ENCODE measurements at places on chromosomes 12 and 14.

- DNase-seq, result no peak
Measured at GRCh38 chr14:48747561-48748089, 838.6 kb downstream of the RPS29 start.

DNA sequence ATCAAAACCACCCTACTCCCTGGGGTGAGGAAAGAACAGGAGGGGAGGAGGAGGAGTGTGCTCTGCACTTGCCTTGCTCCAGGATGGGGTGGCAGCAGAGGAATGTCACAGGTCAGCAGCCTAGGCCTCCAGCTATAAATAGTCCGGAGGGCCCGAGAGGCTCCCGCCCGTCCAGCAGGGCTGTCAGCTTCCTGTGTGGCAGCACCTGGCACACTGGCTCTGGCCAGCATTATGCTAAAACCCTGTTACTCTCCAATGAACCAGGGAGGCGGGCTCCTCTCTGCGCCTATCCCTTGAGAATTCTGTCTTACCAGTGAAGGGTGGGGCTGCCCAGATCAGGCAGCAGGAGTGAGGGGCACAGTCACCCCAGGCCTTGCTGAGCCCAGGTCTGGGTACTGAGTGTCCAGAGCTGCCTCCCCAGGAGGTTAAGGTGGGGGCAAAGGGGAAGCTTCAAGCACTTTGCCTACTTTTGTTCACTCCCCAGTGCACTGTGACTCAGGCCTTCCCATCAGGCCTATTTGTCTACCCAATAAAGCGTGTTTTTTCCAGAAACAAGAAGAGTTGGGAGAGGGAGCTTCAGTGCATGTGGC is 1.2 kb upstream of the COX14 start:
- no peak for DNase-seq

- peak; percentile 38 for DNase-seq
Measured at GRCh38 chr12:124898200-124898922, 16.1 kb downstream of the UBC start.

DNA sequence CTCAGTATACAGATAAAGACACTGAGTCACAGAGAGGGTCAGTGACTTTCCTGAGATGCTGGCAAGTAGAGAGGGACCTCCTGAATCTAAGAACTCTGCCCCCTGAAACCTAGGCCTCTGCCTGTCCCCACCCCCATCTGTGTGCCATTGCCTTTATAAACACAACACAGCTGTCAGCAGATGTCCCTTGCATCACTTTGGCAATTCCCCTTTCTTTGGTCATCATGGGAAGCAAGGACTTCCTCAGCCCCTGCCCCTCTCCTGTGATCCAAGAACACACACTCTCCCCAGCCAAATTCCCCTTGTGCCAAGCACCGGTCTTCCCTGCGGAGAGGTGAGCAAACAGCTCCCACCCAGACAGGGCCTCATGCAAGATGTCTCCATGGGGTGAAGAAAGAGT is 8.3 kb downstream of the TSPAN11 start:
- no peak for DNase-seq

GRCh38 chr12:3032770-3033538 is 44.2 kb upstream of the TSPAN9 start:
- no peak for DNase-seq

DNA sequence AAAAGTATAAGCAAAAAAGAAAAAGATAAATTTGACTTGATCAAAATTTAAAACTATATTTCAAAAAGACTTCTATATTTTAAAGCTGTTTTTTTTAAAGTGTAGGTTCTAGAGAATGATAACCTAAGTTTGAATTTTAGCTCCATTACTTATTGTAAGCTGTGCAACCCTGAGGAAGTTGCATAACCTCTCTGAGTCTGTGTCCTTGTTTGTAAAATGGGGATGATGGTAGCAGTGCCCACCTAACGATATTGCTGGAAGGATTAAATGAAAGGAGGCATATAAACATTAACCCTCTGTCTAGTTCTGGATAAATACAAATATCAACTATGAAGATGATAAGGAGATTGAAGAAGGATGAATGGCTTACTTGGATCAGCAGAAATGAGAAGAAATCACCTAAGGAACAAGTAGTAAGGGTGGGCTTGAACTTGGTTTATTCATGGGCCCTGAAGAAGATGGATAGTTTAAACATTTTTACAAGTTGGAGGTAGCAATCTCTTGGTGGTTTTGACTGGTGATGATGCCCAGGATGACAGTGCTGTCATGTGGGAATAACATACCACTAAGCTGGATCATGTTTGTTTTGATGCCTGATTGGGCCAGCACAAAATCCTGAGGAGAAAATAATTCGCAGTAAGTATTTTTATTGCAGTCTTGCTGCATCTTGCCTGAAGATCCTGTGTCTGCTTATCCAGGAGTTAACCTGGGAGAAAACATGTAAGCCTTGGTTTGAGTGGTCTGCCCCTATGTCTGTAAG is 35.0 kb downstream of the TXNRD1 start:
- DNase-seq, result no peak

GRCh38 chr12:77120156-77121085 is 55.1 kb upstream of the E2F7 start:
- no peak for DNase-seq

DNA sequence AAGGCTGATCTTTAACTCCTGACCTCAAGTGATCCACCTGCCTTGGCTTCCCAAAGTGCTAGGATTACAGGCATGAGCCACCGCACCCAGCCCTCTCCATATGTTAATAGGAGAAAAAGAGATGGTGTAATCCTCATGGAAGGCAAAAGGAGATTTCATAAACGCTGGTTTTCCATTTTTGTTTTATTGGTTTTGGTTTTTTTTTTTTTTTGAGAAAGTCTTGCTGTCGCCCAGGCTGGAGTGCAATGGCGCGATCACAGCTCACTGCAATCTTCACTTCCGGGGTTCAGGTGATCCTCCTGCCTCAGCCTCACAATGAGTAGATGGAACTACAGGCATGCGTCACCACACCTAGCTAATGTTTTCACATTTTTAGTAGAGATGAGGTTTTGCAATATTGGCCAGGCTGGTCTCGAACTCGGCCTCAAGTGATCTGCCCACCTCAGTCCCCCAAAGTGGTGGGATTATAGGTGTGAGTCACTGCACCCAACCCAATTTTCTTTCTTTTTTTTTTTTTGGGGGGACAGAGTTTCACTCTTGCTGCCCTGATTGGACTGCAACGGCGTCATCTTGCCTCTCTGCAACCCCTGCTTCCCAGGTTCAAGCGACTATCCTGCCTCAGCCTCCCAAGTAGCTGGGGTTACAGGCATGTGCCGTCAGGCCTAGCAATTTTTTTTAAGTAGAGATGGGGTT is 8.1 kb downstream of the PTGES3 start:
- DNase-seq, result no peak

DNA sequence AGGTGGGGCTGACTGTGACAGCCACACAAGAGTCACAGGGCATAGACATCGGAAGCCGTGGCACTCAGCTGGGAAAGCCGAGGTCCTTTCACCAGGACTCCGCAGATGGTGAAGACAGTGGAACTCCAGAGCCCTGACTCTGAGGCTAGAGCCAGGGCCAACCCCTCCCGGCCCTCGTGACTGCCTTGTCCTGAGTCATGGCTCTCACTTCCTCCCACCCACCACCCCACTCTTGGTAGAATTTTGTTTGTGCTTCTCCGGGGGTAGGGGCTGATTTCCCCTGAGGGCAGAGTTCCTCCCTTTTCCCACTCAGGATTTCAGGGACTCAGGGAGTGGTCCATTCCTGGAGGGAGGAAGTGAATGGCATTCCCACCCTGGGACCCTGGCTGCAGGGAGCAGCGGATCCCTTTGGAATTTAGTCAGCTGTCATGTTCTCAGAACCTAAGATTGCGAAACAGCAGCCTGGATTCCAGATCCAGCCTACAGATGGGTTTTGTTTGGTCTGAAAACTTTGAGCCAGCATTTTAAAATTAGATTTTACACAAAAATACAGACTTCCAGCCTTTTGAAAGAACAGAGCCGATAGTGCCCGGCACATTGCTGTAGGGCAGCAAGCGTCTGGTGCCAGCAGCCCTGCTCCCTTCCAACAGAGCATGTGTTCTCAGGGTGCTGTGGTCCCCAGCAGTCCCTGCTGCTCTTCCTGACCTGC is 50.7 kb downstream of the TPCN1 start:
- no peak for DNase-seq

- DNase-seq, result no peak
Measured at GRCh38 chr12:76863005-76863670, 15.7 kb downstream of the CSRP2 start.

DNA sequence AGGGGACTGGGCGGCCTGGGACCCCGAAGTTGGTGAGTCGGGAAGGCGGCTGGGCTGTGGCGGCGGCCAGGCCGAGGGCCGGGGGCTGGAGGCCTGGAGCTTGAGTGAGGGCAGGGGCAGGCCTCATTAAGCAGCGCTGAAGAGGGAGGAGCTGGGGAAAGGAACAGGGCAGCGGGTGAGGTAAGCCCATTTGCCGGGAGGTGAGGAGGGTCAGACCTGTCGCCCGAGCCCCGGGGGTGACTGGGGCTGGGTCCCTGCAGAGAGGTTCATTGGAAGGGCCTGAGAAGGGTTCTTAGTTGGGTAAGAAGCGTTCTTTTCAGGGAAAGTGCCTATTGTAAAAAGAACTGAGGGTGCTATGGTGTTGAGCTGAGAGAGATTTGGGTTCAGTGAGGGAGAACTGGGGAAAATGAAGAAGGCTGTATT is 441 bp downstream of the RAB5B start:
- no peak for DNase-seq

DNA sequence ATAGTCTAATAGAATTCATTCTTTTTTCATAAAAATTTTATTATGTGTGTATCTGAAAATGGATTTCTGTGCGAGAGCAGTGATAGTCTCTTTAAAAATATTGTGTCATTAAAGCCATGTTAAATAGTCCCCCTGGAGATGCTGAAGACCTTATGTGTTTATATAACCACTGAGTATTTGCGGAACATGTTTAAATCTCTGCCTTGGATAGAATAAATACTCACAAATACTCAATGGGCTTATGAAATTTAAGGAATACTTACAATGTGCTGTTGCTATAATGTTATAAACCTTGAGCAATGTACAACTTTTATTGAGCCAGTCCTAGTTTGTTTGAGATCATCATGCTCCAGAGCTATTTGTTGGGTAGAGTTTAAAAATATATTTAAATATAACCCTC is 226.0 kb downstream of the SNAPC1 start:
- DNase-seq, result no peak

DNA sequence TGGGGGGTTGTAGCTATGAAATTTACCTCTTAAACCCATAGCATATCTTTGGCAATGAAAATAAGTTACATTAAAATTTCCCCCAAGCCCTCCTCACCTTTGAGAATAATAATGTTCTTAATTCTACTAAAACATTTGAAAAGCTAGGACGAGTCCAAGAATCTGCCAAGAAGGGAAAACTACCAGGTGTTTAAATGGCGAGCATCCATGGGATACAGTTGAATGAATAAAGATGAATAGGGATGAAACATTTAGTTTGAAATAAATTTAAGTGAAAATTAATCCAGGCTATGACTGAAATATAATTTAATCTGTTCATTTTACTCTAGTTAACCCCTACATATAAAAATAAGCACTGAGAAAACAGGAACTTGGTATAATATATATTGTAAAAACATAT is 536.7 kb downstream of the FLRT2 start:
- DNase-seq, result no peak

DNA sequence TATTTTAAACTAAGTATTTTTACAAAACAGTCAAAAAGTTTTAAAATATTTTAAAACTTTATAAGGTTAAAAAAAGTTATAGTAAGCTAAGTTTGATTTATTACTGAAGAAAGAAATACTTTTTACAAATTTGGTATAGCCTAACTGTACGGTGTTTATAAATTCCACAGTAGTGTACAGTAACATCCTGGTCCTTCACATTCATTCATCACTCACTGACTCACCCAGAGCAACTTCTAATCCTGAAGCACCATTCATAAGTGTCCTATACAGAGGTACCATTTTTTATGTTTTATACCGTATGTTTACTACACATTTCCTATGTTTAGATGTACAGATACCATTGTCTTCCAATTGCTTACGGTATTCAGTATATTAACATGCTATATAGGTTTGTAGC is 170.0 kb downstream of the KLHL28 start:
- DNase-seq, result no peak

DNA sequence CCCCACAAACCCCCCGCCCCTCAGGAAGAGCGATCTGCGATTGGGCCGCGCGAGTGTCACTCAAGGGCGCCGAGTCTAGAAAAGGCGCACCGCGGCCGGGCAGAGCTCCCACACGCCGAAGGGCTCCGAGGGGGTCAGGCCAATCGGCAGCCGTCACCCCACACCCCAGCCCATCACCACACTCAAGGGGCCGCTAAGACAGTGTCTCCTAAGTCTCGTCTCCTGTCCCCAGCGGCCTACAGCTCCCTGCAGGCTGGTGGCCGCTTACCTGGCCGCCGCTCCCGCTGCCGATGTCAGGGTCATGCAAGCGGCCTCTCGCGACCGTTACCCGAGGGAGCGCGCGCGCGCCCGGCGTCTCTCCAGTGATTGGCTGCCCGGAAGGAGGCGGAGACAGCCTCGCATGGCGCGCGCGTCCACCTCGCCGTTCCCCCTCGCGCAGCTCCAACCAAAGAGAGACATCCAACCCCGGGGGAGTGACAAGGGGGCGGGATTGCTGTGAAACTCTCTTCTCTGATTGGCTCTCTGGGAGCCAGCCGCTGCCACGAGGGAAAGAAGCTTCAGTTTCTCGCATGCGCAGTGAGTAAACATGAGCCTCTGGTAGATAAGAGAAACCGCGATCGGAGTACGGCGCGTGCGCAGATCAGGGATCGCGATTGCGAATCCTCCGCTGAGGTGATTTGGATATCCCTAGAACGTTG is at the start of the genes MPHOSPH9 and MTRFR:
MPHOSPH9 (minus strand) TSS at position 335 of the 698 bp plus-strand sequence. CDS start 2,777 bp downstream, outside the sequence.
MTRFR (plus strand) TSS at position 630 of the 698 bp plus-strand sequence. CDS start 20,239 bp downstream, outside the sequence.
- peak; percentile 99 for DNase-seq

DNA sequence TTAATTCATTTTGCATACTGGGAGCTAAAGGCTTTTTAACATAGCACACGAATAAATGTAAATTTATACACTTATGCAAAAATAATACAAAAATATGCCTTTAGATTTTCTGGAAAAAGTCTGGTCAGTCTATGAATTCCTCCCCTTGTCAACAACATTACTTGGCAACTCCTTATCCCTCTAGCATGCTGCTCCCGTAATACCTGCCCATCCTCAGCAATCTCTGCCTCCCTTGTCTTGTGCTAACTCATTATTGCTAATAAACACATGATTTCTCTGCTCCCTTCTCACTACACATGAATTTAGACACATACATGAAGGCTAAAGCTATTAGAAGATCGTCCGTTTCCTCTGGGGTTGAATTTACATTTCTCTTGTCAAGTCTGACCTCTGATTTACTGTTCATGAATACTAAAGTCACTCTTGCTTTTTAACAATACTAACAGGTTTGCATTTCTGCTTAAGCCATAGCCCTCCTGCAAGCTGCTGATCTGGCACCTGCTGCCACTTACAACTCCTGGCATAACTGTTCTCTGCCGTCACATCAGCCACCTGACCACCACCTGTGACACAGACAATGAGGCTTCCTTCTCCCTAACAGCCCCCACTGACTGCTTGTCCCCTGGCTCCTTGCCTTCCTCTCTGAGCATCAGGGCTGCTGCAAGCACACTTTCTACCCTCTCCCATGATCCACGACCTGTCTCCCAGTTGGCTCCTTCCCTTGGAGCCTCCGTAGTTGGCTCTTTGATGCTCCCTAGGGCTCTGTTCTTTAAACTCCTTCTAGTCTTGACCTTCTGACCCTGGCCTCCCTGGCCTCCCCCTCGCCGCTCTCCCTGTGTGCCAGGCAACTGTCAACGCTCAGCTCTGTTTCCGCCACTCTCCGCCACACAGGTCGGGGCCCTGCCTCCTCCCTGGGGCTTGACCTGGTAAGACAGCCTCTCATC is 177.6 kb downstream of the CALM1 start:
- no peak for DNase-seq

- DNase-seq, result no peak
Measured at GRCh38 chr12:71484272-71484905, 44.8 kb downstream of the LGR5 start.

All from stimulated activated CD4-positive, alpha-beta T cell treated with anti-CD3 and anti-CD28 coated beads, TNF-alpha, amount 100 ng/mL, for 1 hour (primary cell).